Spleen (tissue), 13 donors: ENCODE measurements at places on chromosomes 12 and 14.

DNA sequence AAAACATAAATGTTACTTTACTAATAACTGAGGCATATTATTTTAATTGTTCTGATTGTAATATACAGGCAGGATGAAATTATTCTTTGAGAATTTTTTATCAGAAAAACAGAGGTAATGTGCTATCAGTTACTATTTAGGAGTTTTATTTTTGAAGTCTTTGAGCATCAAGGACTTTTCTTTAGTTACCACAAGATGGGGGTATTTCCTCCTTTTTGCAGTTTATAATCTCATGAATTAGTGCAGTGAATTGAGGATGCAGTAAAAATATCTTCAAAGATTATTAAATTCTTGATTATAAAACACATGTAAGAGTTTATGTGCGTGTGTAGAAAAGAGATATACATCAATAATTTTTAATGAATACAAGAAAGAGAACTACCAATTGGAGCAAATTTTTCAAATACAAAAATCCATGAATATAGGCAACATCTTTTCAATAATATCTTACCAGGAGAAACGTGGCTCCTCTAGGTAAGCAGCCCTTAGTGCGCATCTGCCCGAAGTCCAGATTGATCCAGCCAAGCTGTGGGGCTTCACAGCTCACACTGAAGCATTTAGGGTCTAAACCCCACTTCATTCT is 71.6 kb downstream of the ERGIC2 start:
- no peaks in the 10 kb centered on the region for H3K4me1 ChIP-seq
- H3K27me3 ChIP-seq = no peaks in the 10 kb centered on the region
- no peak overlapping the region for H3K27ac ChIP-seq
- H3K36me3 ChIP-seq = no peaks in the 10 kb centered on the region

DNA sequence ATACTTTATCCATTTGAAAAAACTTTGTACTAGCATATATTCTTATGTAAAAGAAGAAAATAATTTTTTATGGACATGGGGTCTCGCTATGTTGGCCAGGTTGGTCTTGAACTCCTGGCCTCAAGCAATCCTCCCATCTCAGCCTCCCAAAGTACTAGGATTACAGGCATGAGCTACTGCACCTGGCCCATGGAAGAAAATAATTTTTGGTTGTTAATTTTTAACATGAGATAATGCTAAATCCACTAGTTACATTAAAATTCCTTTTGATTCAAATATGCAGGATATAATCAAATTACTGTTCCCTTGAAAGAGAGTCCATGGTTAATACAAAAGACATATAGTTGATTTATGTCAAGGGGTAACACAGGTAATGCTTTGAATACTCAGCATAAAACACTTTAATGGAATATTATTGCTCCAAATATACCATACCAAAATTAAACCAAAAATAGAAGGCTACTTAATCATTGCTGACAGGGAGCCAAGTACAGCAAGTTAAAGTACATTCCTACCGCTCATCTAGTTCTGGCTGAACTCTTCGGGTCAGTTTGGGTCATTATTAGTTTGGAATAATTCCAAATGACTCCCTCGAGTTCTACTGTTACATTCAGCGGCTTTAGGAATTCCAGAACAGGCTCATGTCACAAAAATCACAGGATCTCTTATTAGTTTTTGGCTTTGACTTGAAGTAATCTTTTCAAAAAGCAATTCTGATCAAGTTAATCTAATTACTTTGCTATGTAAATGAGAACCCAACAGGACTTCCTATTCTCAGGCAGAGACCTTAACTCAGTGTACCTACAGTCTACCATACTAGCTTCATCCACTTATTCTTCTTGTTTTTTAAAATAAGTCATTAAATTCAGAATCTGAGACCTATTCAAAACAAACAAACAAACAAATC is 6.1 kb downstream of the SOS2 start:
- no peak for DNase-seq
- H3K36me3 ChIP-seq = no peaks in the 10 kb centered on the region
- no peaks in the 10 kb centered on the region for H3K27me3 ChIP-seq
- H3K4me3 ChIP-seq = peak overlapping the region; percentile 23

DNA sequence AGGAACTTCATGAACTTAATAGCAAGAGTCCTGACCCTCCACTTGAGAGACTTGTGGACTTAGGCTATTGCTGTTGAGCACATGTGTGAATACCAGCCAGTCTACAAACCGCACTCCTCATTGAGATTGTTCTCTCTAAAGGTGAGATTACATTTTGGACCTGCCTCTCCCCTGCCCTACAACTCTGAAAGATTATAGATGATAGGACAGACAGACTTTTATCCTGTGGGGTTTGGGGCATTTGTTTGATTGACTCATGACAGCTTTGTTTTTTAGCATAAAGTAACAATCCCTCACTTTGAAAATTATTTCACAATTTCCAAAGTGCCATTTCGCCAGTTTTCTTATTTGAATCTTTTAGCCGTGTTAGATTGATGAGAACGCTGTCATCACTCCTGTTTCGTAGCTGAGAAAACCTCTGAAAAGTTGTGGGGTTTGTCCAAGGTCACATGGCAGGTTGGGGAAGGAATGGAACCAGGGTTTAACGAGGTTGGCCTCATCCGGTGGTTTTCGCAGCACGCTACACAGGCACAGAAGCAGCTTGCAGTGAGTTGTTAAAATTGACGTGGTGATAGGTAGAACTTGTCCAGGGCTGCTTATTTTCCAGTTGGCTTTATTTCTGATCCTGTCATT is 836 bp downstream of the EVL start:
- DNase-seq = peak; percentile 85
- H3K27me3 ChIP-seq = no peaks in the 10 kb centered on the region
- H3K36me3 ChIP-seq = peaks cover 10% of the 10 kb centered on the region
- peaks cover 76% of the 10 kb centered on the region for H3K4me1 ChIP-seq
- H3K4me3 ChIP-seq = peak overlapping the region; percentile 32

- no peak overlapping the region for H3K4me3 ChIP-seq
- H3K36me3 ChIP-seq = no peaks in the 10 kb centered on the region
- no peak for DNase-seq
- no peak overlapping the region for H3K27ac ChIP-seq
- peaks cover 3% of the 10 kb centered on the region for H3K4me1 ChIP-seq
Observed at GRCh38 chr12:64566122-64566521, 44.2 kb upstream of the RASSF3 start.
